ENCODE measurements at places on chromosomes 2 and 18. TPM values are rescaled to one million over a fixed set of nuclear protein-coding genes. Genes with fewer than 3 reads are reported as not detected.

The DLGAP1 gene
- 0.39 TPM for total RNA-seq

DNA sequence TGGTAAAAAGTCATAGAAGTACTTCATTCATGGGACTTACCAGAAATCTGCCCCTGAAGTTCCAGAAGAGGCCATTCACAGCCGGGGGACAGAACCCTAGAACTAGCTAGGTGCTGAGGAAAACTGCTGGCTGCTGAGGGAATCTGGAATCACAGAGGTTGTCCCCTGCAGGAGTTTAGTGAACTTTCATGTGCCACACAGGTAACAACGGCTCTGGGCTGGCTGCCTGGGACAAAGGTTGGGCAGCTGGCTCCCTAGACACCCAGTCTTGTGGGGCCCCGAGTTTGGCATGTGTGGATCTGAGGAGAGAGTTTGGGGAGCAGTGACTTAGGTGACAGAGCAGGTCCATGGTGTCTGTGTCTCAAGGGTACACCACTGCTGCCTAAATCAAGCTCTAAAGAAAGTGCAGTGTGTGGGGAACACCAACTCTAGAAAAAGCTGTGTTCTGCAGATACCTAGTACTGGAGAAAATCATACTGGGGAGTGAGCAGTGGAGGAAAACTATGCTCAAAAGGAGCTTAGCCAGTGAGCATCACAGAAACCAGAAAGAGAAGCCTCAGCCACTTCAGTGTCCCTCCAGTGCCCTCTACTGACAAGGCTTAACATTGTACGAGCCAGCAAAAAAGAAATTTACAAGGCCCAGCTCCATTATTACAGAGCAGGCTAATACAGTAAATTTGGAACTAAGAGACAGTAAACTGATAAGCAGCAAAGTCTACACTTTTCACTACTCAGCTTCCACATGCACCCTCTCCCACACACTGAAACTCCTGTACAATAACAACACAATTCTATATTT lies 15.2 kb downstream of the GALNT3 start:
- no peak overlapping the region for H3K27ac ChIP-seq
- no peaks in the 10 kb centered on the region for H3K27me3 ChIP-seq
- H3K4me1 ChIP-seq: no peaks in the 10 kb centered on the region
- no peak overlapping the region for H3K4me3 ChIP-seq

The ACMSD gene
- not detected for total RNA-seq

The OSBPL6 gene
- 11.6 TPM for total RNA-seq

DNA sequence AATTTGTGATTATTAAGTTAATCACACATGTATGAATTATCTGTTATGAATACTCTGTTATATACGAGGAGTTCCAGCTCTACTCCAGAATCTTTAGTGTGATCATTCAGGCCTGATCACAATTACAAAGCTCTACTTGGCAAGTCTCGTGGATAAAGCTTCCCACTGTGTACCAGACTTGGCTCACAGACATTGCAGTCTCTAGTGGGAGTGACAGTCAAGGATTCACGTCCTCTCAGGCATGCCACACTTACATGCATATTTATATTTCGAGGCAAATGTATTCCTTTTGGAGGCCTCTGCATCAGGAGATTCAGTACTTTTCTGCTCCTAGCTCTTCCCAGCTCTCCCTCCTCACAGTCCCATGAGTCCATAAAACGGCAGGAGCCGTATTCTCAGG lies 403.4 kb upstream of the CDH7 start:
- no peaks in the 10 kb centered on the region for H3K27me3 ChIP-seq
- H3K4me1 ChIP-seq: no peaks in the 10 kb centered on the region
- no peak overlapping the region for H3K27ac ChIP-seq
- DNase-seq: no peak

The CGREF1 gene
- 4.0 TPM for total RNA-seq

The MROH2A gene
- not detected for total RNA-seq

DNA sequence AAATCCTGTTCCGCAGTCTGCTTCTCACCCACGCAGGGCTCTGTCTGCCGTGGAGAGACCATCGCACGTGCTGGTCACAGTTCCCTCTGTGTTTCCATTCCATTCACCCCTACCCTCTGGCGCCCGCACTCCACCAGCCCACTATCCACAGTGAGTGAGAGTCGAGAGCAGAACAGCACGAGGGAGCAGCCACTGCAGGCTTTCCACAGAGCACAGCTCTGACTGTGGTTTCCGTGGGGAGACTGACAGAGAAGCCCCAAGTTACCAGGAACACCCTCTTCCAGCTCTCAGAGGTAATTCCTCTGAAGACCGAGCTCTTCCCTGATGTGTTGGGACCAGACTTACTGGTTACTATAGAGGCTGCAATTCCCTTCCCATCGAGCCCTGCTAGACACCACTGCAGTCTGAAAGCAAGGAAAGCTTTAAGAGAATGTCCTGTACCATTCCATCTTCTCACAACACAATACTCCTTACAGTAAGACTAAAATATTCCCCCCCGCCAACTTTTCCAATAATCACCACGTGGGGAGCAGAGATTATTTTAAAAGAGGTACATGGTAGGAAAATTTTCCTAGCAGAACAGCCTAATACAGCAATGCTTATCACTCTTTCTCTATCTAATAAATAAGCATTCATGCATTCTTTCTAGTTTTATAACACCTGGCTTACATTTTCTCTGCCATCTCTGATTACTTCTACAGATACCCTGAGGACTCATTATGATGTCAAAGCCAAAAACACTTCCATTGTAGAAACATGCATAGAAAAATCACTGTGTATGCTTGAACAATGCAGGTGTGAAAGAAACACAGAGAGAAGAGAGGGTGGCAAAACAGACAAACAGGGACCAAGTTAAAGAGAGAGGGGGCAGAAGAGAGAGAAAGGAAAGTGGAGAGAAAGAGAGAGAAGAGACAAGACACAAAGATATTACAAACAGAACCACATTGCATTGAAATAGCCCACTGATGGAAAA lies 4.7 kb downstream of the MYT1L start:
- H3K4me1 ChIP-seq: no peaks in the 10 kb centered on the region
- H3K27ac ChIP-seq: no peak overlapping the region
- no peaks in the 10 kb centered on the region for H3K27me3 ChIP-seq
- DNase-seq: no peak

GRCh38 chr2:34307636-34308035 lies 708.5 kb upstream of the FAM98A start:
- H3K36me3 ChIP-seq: no peaks in the 10 kb centered on the region
- H3K27ac ChIP-seq: no peak overlapping the region
- no peak overlapping the region for H3K4me3 ChIP-seq
- no peak for DNase-seq

The ANKRD30B gene
- not detected for total RNA-seq

DNA sequence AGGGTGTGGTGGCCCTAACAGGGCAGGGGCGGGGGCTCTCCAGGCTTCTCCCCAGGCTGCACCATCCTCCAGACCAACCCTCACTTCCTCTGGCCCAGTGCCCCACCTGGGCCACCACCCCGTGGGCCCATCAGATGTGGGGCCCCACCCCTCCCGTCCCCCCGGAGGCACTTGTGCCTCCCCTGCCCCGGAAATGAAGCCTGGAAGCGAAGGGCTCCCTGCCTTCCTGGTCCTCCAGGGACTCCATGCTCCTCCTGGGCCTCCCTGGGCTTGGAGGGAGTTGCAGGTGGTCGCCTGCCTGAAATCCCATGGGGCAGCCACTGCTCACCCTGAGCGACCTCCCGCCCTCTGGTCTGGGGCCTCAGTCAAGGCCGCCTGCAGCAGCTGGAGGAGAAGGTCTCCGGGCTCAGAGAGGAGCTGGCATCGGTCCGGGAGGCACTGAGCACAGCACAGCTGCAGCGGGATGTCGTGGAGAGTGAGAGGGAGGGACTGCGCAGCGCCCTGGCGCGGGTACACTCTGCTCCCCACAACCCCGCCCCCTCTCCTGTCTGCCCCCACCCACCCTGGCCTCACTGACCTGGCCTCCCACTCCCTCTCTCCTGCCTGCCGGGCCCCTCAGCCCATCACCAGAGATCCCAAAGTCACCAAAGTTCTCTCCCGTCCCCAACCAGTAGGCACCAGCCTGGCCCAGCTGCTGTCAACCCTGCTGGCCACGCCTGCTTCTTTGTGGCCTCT lies 28.0 kb downstream of the CROCC2 start:
- H3K27ac ChIP-seq: no peak overlapping the region
- no peaks in the 10 kb centered on the region for H3K36me3 ChIP-seq
- no peak for DNase-seq
- H3K4me1 ChIP-seq: no peaks in the 10 kb centered on the region
- H3K4me3 ChIP-seq: no peak overlapping the region

DNA sequence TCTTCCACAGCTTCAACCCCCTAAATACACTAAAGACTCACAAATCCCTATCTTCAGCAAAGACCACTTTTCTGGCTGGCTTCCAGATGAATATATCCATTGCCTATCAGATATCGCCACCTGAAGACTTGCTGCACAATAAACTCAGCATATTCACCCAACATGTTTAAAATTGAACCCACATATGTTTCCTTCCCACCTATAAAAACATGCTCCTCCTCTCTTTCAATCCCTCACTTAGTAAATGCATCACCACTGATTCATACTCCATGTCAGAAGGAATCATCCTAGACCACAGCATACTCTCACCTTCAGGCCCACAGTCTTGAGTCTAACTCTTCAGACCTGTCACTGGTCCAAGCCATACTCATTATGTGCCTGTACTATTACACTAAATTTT lies 5.3 kb downstream of the SPC25 start:
- H3K36me3 ChIP-seq: peaks cover 9% of the 10 kb centered on the region
- H3K27ac ChIP-seq: no peak overlapping the region
- no peak for DNase-seq
- H3K4me1 ChIP-seq: peaks cover 4% of the 10 kb centered on the region
- no peak overlapping the region for H3K4me3 ChIP-seq
- H3K27me3 ChIP-seq: no peaks in the 10 kb centered on the region

GRCh38 chr18:41042866-41043265 lies 912.2 kb upstream of the PIK3C3 start:
- no peak for DNase-seq
- no peak overlapping the region for H3K4me3 ChIP-seq
- H3K36me3 ChIP-seq: no peaks in the 10 kb centered on the region
- no peaks in the 10 kb centered on the region for H3K27me3 ChIP-seq
- no peaks in the 10 kb centered on the region for H3K4me1 ChIP-seq
